ENCODE measurements at places on chromosomes 3 and 15.

DNA sequence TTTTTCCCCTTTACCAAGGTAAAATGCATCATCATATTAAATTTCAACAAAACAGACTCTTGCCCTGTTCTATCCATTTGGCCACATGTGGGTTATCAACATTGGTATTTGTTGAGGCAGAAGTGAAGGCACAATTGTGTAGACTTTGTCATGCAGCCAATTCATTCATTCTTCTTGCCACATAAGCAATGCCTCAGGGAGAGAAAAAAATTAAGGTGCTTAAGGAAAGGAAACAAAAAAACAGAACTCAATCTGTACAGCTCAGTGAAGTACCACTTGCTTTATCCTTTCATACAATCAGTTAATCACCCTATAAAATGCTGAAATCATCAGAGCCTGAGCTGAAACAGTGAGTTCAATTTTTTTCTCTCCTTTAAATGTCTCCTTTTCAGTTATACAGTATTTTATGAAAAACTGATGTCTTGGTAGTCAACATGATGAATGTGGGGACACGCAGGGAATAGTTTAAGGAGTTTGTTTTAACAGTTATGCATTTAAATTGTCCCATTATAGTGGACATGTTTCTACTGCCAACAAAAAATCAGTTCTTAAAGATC, 588.9 kb downstream of the MFSD1 start:
- DNase-seq, result no peak

DNA sequence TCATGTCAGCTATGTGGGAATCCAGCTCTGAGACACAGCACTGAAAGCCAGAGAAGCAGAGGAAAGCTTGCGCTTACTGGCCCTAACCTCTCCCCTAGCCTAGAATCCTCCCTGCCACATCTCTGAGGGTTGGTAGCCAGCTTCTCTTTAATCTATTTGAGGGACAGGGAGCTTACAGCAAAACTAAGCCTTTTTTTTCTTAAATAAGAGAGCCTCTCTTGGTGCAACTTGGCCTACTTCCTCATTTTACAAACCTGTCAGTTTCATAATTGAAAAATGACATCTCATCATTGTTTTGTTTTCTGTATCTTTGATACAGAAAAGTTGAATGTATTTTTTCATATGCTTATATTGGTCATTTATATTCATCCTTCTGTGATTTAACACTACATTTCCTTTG, 193.9 kb downstream of the ZNF621 start:
- DNase-seq, result peak; percentile 43

DNA sequence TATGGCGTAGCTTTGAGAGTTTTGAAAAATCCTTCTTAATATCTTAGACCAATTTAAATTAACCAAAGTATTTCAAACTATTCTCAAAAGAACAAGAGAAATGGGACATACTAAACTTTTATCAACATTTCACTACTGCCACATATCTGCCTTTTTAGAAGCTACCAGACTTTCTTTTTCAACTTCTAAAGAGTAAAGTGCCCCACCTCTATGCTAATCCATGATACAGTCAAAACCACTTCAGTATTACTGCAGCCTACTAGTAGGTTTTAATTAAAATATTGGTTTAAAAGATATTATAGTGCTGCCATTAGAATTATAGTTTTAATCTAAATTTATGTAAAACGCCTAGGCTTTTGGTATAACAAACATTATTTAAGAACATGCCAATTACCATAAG, 15.1 kb downstream of the HERC1 start:
- no peak for DNase-seq

- no peak for DNase-seq
These were observed 697.0 kb downstream of the IGSF11 start for GRCh38 chr3:118337649-118338048.

GRCh38 chr3:4410606-4411005, 56.5 kb downstream of the SUMF1 start:
- DNase-seq, result no peak

DNA sequence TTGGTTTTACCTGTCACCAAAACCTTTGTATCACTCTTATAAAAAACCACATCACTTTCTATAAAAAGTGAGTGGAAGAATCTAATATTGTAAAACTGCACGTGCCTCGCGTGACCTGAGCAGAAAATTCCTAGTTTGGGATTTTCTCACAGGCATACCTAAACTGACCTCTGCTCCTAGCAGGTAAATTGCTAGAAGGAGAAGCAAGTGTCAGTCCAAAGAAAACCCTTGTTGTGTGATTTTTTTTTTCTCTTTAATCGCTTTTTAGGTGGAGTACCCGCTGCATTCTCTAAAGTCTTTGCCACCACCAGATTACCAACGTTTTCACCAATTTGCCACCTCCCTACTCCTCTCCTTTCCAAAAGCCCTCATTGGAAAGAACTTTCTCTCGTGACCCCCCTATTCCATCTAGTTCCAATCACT, 534 bp upstream of the UBE2E1 start:
- no peak for DNase-seq

GRCh38 chr3:50050361-50050760, 38.4 kb upstream of the RBM5 start:
- DNase-seq, result no peak

GRCh38 chr15:80659375-80659774, 35.7 kb upstream of the ABHD17C start:
- no peak for DNase-seq

Data from GDM1 (cell line).